Fibroblast of skin of scalp (primary cell): ENCODE measurements at places on chromosomes 12 and 14.
A peak's percentile ranks its signal among the peaks of the same experiment; 100 is the strongest.

GRCh38 chr12:127592245-127592644 lies 674.7 kb upstream of the TMEM132C start:
- DNase-seq, result no peak

DNA sequence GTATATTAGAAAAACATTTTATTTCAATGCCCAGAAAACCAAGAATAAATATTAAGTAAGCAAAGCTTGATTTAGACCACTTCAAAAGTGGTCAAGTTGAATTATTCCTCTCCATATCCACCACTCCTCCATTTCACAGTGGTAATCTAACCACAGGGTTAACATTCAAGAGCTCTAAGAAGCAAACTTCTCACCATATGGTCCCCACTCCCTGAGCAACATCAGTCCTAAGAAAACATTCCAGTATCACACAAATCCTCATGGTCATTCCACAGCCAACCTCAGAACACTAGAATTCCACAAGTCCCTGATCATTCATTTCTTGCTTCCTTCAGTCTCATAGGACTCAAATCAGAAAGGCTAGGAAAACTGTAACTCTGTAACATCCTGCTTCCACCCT lies 47.9 kb downstream of the ST8SIA1 start:
- DNase-seq, result peak; percentile 98

GRCh38 chr12:69896653-69897381 lies 71.8 kb downstream of the MYRFL start:
- no peak for DNase-seq

DNA sequence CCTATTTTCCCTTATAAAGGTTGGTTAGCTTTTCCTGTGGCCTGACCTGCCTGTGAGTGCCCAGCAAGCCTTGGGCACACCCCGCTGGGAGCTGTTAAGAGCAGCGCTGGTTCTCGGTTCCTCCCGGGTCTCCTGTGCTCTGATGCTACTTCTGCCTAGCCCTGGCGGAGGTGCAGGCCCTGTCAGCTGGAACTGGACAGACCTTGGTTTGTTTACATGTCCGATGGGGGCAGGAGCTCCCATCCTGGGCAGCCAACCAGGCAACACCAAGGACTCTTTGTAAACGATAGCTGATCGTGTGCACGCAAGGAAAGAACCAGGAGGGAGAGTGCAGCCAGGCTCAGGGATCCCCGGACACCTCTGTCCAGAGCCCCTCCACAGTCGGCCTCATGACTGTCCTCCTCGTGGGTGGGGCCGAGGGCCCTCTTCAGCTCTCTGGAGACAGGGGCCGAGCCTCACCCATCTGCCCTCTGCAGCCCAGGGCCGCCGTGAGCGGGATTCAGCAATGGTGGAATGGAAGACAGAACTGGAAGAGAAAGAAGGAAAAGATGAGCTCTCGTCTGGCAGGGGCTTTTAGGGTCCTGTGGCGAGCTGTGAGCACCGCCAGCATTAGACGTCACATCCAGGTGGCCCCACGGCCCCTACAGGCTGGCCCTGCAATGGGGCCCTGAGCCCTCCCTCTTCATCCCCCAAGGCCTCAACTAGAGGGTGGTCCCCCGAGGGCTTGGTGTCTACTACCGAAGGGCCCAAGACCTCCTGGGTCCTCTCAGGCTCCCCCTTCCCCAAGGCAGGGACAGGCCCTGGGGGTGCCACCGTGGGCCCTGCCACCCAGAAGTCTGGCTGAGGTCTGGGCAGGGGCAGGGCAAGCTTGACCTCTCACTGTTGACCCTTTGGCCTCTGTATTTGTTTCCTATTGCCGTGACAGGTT lies 12.3 kb downstream of the TNFAIP2 start:
- no peak for DNase-seq

DNA sequence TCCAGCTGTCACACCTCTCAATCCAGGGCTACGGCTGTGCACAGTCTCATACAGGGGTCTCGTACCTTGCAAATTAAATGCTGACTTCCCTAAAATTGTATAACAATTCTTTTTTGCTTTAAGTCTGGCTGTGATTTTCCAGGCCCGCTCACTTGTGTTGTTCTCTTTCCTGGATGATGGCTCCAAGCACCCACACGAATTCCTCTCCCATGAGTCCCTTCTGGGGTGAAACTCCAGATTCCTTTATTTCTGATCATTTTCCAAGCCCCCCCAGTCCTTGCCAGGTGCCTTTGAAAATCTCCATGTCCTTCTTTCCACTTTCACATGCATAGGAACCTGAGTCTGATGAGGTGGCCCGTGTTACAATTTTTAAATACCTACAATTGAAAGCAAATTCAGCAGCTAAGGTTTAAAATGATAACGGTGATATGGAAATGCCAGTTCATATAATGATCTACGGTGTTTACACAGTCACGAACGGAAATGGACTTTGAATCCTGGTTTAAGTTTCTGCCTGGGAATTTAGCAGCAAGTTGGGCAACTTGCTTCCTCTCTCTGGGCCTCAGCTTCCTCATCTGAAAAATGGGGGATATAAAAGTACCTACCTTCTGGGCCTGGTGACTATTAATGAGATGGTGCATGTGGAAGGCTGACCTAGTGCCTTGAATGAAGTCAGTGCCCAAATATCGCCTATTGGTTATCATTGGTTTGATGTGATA lies 85.5 kb downstream of the STAB2 start:
- DNase-seq, result no peak

DNA sequence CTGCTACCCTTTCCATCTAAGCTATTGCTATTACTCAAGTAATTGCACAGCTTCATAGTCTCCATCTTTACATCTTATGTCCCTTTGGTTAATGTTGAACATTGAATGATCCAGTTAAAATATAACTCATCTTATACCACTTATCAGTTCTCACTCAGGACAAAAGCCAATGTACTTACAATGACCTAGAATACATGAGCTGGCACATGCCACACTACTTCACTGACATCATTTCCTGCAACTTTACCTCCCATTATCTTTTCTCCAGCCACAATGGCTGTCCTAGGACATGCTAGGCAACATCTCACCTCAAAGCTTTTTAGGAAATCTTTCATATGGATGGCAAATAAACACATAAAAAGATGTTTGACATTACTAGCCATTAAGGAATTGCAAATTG lies 309.2 kb downstream of the FOXG1 start:
- DNase-seq, result no peak

- DNase-seq, result no peak
These were observed 414.9 kb downstream of the RGS6 start for GRCh38 chr14:72347118-72347517.

DNA sequence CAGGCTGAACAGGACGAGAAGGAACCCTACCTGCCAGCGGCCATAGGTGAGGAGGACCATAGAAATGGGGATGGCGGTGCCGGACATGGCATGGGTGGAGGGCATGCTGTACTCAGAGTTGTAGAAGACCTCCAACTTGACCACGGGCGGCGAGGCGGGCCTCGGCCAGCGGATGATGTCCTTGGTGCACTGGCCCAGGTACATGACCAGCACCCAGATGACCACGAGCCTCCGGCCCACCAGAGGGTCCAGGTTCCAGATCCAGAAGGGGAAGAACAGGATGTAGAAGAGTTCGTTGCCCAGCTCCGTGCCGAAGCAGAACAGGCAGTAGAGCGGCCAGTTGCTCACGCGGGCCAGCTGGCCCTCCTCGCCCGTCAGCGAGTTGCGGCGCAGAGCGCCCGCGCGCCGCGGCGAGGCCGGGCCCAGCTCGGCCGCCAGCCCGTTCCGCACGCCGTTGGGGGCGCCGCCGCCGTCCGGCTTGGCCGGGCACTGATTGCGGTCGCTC lies 582 bp downstream of the SGPP1 start:
- peak; percentile 30 for DNase-seq

- no peak for DNase-seq
These were observed 1.4 kb downstream of the PCNX4 start for GRCh38 chr14:60093080-60093479.

- peak; percentile 64 for DNase-seq
These were observed 2.6 kb downstream of the TMEM132D start for GRCh38 chr12:129901254-129901653.

- no peak for DNase-seq
These were observed 574.1 kb downstream of the PRKD1 start for GRCh38 chr14:29353513-29353912.

DNA sequence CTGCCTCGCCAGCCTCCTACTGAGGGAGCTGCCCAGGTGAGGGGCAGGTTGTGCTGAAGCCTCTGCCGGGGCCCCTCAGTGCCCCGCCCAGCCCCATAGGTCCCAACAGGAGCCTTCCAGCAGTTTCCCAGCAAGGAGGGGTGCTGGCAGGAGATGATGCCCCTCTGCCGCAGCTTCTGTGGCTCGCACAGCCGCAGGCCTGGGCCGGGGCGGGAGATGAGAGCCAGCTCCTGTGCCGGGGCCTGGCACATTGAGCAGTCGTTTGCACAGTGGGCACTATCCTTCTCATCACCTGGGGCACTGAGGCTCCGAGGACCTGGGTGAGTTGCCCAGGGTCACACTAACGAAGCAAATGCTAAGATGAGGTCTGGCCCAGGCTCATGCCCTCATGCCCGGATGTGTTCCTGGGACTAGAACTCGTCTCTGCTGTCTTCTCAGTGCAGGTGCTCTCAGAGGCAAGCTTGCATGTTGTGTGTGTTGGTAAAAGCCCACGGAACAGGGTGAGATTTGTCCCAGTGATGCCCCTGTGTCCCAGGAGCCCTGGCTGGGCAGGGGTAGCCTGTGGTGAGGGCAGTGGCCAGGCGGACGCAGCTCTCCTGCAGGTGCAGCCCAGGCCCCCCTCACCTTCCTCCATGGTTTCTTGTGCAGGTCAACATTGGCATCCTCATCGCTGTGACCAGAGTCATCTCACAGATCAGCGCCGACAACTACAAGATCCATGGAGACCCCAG lies 177.5 kb downstream of the ADGRD1 start:
- no peak for DNase-seq

GRCh38 chr14:51534610-51535011 lies 117.1 kb upstream of the FRMD6 start:
- no peak for DNase-seq

GRCh38 chr14:80054020-80054419 lies 157.3 kb downstream of the DIO2 start:
- no peak for DNase-seq

GRCh38 chr12:806200-806791 lies 53.9 kb downstream of the WNK1 start:
- no peak for DNase-seq

DNA sequence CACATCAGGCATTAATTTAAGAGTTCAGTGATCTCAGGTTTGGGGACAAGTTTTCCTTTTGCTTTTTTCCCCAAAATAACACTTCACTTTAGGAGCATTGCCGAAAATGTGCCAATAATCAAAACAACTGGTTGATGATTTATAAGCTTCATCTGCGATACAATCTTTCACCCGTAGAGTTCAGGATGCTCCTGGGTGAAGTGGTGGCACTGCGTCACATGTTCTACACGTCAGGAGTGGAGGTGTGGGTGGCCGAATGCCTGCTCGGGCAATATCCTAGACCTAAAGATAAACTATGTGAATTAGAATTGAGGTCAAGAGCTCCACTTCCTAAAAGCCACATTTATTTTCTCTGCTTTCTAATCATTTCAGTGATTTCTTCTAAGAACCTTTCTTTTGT lies 70.9 kb upstream of the DICER1 start:
- DNase-seq, result no peak

GRCh38 chr12:7711133-7711532 lies at the start of gene DPPA3:
Gene DPPA3 (plus strand): TSS chr12:7711433. CDS start chr12:7711571, 138 bp downstream.
- DNase-seq, result no peak

- DNase-seq, result peak; percentile 36
These were observed 1.2 kb downstream of the PELI2 start for GRCh38 chr14:56119201-56119981.

DNA sequence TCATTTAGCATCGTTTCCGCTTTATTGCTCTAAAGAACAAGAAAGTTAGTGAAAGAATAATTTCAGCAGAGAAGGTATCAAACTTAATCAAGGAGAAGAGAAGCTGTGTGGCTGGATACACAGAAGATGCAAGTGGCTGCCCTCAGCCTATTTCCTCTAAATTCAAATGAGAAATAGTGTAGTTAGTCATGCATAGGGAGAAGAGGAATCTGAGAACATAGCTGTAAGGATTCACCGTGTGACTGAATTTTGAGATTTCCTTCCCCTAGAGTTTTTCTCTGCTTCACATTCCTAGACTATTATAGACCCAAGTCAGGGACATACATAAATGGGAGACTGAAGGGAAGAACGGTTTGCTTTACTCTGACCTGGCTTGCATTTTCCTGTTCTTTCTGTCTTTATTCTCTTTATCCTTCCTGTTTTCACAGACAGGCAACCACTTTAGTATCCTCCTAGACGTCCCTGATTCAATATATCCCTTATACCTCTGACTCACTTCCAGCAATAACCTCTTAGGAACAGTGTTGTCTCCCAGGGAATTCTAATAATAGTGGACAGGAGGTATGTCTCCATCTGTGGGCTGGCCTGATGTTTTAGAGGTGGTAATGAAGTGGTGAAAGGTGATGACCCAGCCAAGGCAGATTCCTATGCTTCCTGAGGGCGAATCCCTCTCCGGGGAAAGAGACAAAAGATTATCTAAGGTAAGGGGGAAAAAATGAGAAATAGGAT lies 7.0 kb downstream of the RNASE10 start:
- DNase-seq, result no peak

GRCh38 chr12:42677461-42677860 lies 87.9 kb upstream of the PRICKLE1 start:
- no peak for DNase-seq

DNA sequence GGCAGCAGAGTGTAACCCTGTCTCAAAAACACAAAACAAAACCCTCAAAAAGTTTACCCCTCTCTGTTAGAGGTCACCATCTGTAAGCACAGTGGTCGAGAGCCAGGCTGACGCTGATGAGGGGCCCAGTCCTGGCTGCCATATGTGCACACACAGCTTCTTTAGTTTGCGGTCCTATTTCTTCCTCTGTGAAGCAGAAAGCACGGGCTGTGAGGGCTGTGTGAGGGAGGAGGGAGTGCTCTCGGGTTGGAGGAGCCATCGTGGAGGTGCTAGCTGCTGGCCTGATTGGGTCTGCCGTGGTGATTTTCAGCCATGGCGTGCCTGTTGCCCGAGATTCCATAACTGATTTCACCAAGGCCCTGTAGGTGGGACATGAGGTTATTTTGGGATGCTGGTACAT lies 3.5 kb downstream of the ULK1 start:
- DNase-seq, result no peak

DNA sequence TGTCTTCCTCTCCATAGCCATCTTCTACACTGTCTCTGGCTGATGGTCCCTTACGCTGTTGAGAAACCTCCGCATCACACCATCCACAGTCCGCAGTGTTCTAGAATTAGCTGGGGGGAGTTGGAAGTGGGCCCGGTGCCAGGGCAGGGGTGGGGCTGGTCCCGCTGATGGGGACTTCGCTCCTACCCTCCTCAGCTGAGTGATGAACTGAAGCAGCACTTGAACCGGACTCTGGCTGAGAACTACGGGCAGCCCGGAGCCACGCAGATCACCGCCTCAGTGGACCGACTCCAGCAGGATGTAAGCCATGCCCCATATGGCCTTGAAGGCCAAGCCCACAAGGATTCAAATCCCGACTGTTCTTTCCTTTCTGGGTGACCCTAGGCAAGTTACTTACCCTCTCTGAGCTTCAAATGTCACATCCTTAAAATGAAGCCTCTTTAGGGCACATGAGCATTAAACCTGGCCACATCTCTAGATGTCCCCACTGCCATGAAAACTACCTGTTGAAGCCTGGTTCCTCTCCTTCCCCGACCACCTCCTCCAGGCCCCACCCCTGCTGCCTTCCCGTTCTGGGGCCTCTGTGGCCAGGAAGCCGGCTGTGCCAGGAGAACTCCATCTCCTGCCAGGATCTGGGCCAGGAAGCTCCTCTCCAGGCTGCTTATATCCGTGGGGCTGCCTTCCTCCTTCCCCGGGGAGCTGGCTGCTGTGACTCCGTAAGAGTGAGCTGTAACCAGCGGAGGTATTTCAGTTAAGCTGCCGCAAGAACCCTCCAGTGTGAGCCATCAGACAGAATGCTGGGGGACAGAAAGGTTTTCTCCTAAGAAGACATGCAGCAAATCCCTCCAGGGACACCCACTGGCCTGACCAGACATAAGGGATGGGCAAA lies 53.1 kb downstream of the TSPAN11 start:
- peak; percentile 40 for DNase-seq
